ENCODE measurements at places on chromosomes 2 and 18.

DNA sequence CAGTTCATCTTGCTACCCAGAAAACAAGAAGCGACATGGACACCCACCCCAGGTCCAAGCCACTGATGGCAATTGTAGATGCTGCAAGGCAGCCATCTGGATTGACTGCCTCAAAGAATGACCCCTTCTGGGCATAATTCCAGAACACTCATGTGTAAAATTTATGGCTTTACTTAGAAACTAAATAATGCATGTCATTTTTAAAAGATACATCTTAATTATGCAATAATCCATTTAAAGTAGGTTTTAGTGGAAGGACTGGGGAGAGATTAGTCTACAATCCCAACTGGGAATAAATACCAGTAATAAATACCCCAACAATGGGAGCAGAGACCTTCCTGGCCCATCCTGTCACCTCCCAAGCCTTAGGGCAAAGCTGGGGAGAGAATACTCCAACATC is 247.7 kb downstream of the SS18 start:
- no peak for DNase-seq

GRCh38 chr18:59428018-59428417 is 69.0 kb upstream of the LMAN1 start:
- no peak for DNase-seq

- no peak for DNase-seq
These were observed 46.2 kb upstream of the TRIM43B start for GRCh38 chr2:95530734-95531133.

DNA sequence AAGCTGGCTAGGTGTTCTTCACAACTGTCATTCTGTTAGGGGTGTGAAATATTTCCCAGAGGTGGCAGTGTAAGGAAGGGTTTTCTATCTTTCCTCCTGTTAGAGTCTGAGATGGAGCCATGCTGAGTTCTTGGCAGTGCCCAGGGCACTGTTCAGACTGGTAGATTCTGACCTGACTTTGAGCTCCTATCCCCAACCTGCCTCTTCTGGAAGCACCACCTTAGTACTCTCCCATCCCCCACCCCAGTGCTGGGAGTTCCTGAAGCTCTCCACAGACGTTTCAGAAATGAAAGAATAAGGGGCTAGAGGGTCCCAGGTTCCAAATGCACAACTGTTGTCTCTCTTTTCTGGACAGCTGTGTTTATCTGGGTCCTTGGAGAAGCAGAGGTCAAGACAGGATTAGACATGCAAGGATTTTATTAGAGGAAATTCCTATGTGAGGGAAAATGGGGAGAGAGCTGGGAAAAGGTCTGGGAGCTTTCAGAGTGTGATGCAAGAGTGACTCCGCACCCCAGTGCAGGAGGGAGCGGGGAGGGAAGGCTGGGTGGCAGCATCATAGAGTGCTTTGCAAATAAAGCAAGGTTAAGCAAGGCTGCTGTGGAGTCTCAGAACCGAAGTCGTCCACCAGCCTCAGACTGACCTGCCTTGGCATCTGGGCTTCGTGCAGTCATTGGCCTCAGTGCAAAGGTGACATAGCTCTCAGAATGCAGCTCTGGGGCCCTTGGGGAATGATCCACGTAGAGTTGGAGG is 75.5 kb downstream of the SLC4A3 start:
- no peak for DNase-seq

DNA sequence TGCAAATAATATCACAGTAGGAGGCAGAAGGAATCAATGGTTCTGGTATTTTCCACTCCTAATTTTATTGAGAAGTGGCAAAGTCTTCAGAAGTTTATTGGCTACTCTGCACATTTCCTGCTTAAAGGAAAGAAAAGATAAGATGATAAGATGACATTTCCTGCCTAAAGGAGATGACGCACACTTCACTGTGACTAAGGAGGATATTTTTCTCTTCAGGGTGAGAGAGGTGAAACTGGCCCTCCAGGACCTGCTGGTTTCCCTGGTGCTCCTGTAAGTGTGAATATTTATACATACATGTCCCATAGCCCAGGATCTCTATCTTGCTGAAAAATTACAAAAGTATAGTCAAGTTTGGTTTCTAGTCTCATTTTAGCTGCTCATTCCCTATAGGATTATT is 27.9 kb downstream of the COL3A1 start:
- no peak for DNase-seq

- DNase-seq: no peak
These were observed 748 bp downstream of the TWIST2 start for GRCh38 chr2:238848691-238848975.

- DNase-seq: no peak
These were observed 132.1 kb upstream of the CTDP1 start for GRCh38 chr18:79547413-79548076.

- no peak for DNase-seq
These were observed 61.4 kb downstream of the ID2 start for GRCh38 chr2:8743261-8743660.

DNA sequence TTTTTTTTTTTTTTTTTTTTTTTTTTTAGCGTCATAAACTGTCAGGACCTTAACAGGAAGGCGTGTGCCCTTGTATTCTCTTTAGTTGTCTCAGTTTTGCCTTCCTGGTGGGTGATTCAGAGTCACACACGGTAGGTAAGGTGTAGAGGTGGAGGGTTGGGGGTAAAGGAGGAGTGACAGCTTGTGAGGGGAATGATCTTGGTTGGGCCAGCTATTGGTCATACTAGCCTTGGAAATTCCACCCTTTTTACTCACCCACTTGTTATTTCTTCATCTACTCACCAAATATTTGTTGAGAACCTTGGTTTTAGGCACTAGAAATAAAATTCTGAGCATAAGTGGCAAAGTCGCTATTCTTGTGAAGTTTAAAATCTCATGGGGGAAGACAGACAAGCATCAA is 22.2 kb downstream of the SMIM21 start:
- DNase-seq: no peak

- no peak for DNase-seq
These were observed 77.2 kb upstream of the FIGN start for GRCh38 chr2:163812926-163813520.

GRCh38 chr2:230783101-230783500 is 70.5 kb downstream of the CAB39 start:
- DNase-seq: no peak

DNA sequence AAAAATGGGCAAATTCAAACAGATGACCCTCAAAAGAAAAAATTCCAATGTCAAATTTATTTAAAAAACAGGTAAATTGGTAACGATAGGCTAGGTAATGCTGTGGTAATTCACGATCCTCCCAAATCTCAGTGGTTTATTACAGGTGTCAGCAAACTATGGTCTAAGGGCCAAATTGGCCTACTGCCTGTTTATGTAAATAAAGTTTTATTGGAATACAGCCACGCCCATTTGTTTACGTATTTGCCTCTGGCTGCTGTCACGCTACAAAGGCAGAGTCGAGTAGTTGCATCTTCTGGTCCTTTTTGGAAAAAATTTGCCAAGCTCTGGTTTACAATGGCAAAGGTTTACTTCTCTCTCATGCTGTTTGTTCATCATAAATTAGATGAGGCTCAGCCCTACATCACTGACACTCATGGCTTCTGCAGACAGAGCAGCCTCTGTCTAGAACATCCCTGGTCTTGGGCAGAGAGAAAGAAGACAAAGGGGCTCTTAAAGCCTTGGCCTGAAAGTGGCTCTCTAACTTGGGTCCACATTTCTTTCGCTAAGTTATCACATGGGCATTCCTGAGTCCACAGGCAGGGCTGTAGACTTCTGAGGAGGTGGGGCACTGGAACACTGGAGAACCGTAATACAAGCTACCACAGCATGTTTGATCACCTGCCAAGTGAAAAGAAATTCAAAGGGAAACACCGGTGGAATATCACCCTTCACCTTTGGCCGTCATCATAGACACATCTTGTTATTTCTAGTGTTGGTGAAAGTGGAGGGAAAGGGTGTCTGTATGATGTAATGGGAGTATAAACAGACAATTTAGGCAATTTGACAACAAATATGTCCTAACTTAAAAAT is 34.8 kb downstream of the SP110 start:
- no peak for DNase-seq

GRCh38 chr18:57353940-57354461 is 1.6 kb downstream of the ST8SIA3 start:
- DNase-seq: no peak

GRCh38 chr2:33655626-33656320 is 56.7 kb upstream of the FAM98A start:
- no peak for DNase-seq

DNA sequence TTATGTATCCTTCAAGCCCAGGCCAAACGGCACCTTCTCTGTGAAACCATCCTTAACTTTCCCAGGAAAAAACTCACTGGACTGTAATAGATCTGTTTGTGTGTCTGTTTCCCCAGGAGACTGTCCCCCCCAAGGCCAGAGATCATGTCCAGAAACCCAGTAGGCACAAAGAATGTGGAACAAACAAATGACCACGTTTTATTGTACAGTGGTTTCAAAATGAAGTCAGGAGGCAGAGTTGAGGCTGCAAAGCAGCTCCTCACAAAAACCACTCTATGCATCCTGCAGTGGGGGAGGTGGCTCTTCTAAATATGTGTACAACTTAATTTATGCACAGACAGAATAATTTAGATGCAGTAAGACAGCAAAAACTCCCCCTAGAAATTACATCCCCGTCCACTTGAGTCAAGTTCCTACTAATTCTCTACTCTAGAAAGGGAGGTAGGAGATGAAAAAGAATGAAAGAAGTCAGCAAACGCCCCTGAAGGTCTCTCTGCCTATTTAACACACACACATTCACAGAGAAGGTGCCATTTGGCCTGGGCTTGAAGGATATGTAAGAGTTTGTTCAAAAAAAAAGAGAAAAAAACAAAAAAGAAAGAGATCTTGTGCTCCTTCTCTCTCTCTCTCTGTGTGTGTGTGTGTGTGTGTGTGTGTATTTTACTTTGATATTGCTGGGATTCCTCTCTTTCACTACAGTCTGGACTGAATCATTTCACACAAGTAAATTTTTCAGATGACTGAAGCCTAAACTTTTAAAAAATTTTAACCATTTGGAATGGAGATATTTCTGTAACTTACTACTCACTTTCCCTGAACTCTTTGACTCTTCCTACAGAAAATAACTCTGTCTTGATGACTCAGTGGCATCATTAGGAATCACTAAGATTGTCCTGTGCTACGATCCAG is 19.5 kb downstream of the BCL2 start:
- no peak for DNase-seq

DNA sequence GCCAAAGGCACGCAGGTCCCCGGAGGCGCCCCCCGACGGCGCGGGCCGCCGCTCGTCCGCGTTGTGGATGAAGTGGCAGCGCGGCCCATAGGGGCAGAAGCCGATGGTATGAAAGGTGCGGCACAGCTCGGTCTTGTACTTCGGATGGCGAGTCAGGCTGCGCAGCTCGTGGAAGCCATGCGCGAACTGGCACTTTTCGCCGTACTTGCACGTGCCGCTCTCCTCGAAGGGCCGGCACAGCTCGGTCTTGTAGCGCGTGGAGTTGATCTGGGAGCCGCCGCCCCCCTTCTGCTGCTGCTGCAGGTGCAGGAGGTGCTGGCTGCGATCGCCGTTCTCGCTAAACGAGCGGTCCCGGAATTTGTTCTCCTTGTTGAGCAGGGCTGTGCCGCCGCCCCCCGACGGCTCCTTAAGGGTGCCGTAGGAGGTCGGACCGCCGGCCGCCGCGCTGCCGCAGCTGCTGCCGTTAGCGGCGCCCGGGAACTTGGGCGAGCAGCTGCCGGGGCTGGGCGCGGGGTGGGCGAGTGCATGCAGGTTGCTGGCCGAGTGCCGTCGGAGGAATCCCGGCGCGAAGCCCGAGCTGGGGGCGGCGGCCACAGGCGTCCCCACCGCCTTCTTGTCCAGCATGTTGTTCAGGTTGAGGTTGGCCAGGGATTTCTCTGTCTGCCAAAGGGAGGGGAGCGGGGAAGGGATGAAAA is 1.2 kb downstream of the ZFP36L2 start:
- DNase-seq: peak; percentile 87

All from B cell (primary cell).